ENCODE measurements at places on chromosomes 11 and 22.

- no peak for DNase-seq
These were observed 218.8 kb downstream of the HIPK3 start for GRCh38 chr11:33475993-33476392.

GRCh38 chr11:81497202-81497804, 1236.4 kb downstream of the FAM181B start:
- peak; percentile 12 for DNase-seq

DNA sequence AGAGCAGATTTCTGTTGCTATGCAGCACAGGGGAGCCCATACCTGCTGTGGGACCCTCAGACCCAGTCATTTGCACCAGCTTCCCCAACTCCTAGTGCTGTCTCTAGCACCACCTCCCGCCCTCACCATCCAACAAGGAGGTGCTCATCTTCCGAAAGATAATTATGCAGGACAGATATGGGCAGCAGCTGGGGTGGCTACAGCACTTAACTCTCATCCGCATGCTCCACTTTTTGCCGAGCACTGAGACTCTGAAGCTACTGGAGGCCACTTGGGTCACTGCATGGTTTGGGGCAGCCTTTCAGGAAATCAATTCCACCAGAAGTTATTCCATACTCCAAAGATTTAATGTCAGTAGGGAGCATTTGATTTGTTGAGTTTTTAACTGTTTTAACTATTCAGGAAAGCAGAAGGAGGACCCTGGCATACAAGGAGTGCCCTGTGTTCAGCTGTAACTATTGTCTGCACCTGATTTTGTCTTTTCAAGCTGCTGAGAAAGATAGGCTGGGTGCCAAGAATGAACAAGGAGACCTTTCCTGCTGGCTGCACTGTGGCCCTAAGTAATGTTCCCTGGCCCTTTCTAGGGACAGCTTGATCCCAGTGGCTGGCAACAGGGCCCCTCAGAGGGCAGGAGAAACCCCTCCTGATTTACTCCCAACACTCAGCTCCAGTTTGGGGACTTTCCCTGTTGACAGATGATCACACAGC, 67.3 kb upstream of the CSNK2A3 start:
- DNase-seq = no peak

DNA sequence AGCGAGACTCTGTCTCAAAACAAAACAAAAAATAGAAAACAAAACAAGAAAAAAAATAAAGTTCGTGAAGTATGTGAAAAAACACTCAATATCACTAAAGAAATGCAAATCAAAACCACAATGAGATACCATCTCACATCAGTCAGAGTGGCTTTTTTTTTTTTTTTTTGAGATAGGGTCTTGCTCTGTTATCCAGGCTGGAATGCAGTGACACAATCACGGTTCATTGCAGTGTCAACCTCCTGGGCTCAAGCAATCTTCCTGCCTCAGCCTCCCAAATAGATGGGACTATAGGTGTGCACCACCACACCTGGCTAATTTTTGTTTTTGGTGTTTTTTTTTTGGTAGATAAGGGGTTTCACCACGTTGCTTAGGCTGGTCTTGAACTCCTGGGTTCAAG, 37.5 kb downstream of the ATG16L2 start:
- DNase-seq = no peak

GRCh38 chr11:132874638-132875037, 657.7 kb downstream of the OPCML start:
- no peak for DNase-seq

Measured in CD4-positive, alpha-beta T cell treated with Interleukin-15 for 4 hours (primary cell).